NCI-H1105 treated with DMSO at 0.1 percent for 48 hours (cell line): ENCODE measurements at places on chromosomes 3 and 15.

- no peak for DNase-seq
Measured at GRCh38 chr15:83654379-83655236, 685 bp downstream of the ADAMTSL3 start.

DNA sequence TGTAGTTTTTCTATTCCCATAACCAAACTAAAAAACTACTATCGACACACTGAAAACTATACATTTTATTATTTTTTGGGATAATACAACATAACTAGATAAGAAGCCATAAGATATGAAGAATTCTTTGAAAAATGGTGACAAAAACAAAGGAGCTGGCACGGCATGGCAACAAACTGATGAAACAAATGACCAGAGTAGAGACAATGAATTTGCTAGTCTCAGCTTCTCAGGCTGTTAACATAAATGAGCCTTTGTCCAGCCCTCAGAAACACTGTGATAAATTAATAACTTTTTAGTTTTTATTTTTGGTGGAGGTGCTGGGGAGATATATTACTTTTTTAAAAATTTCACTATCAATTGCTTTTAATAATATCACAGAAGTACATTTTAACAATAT, 100.7 kb downstream of the SMARCC1 start:
- DNase-seq: no peak

- no peak for DNase-seq
Measured at GRCh38 chr3:38843898-38844297, 27.9 kb upstream of the SCN10A start.

GRCh38 chr15:84552896-84553295, 47.9 kb upstream of the ZSCAN2 start:
- DNase-seq: no peak

DNA sequence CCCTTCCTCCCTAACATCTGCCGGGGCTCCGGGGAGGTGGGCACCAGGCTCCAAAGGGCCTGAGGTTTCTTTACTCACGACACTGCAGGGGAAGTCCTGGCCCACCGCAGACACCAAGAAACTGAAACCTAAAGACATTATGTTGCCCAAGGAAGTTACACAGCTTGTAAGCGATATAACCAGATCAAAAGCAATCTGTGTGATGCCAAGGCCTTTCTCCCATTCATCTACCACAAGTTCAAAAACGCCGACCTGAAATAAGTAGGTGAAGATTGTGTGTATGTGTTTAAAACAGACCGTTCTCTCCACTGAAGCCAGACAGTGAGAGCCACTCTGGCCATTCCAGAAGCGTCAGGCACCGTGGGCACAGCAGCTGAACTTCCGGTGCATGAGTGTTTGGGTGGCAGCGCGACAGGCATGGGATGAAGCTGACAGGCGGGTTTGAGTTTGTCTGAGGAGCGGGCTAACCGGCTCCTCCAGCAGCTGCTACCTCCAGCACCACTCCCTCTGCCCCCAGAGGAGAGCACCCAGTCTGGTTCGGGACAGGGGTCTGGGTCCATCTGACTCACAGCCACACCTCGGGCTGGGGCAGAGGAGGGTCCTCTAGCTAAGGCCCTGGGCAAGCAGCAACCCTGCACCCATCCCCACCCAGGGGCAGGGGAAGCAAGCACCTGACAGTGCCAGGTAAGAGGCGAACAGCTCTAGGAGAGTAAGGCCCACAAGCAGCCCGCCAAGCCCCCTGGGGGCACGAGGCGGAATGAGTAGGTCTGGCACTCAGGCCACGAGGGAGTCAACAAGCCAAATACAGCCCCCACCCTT, 1.3 kb downstream of the TNK2 start:
- no peak for DNase-seq

- no peak for DNase-seq
Measured at GRCh38 chr15:64493641-64494040, 33.3 kb downstream of the ZNF609 start.

DNA sequence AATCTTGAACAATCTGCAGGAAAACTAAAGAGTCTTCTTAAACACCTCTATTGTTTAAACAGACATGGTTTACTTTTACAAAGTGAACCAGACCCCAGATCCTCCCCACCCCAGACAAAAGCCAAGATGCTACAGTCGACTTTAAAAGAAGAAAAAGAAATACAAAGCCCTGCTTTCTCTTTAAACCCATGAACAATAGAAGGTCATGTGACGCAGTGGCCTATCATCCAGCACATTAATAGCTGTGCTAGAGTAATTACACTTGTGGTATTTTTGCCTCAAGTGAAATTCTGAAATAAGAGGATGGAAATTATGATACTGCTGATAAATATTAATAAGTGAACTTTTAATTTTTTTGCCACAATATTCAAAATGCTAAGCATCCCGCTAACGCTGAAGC, 613.4 kb downstream of the FOXP1 start:
- no peak for DNase-seq

DNA sequence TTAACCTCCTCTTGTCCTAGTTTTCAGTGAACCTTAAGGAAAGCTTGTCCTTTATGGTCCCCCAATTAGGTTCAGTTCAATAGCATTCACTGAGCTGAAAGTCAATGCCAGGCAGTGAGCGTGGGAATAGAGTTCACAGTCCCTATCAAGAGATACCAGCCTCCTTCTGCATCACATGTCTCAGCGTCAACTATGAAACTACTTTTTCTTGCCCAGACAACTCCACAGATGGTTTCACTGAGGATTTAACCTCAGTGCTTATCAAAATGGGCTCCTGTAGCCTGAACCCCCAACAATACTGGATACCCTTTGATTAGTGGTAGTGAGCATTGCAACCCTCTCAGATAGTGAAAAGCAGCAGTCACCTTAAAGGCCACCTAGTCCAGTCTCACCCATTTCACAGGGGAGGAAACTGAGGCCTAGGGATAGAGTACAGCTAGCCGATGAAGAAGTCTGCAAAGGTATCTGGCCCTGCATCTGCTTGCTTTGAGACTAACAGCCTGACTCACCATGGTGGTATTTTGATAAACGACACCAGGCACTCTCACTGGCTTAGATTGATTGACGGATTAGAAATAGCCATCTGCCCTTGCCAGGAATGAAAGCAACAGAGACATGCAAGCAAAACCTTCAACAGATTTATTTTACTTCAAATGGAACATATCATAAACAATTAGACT, 1.6 kb upstream of the UBA3 start:
- no peak for DNase-seq

GRCh38 chr3:111695636-111696117, 100.5 kb upstream of the ZBED2 start:
- DNase-seq: no peak

- no peak for DNase-seq
Measured at GRCh38 chr3:25536521-25537391, 108.7 kb downstream of the RARB start.

DNA sequence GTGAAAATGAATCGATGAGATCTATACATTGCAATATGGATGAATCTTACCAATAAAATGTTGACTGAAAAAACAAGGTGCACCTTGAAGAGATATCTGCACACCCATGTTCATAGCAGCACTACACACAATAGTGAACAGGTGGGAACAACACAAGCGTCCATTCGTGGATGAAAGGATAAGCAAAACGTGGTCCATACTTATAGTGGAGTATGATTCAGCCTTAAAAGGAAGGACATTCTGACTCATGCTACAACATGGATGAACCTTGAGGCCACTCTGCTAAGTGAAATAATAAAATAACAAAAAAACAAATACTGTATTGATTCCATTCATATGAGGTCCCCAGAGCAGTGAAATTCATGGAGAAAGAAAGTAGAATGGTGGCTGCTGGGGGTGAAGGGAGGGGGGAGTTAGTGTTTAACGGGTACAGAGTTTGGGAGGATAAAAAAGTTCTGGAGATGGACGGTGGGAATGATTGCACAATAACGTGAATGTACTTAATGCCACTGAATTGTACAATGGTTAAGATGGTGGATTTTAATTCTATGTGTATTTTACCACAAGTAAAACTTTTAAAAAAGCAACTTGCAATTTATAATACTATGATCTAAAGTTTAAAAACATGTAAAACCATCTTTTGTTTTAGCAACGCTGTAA, 35.6 kb downstream of the IQSEC1 start:
- DNase-seq: no peak

- no peak for DNase-seq
Measured at GRCh38 chr3:138862924-138863775, 28.4 kb upstream of the PIK3CB start.

DNA sequence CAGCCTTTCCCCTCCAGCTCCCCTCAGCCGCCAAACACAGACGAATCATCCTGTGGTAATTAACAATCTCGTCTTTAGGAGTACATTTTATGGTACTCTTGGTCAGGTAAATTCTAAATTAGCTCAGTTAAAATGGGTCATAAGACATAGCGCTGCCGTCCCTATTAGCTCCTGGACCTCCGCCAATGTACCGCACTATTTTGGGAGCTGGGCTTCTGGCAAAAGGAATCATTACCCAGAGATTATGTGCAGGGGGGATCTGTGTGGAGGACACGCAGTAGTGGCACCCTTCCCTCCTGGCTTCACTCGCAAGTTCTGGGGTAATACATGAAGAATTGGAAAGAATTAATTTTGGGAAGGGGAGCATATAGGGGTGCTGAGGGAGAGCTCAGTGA, 68.6 kb upstream of the ONECUT1 start:
- DNase-seq: peak; percentile 65

DNA sequence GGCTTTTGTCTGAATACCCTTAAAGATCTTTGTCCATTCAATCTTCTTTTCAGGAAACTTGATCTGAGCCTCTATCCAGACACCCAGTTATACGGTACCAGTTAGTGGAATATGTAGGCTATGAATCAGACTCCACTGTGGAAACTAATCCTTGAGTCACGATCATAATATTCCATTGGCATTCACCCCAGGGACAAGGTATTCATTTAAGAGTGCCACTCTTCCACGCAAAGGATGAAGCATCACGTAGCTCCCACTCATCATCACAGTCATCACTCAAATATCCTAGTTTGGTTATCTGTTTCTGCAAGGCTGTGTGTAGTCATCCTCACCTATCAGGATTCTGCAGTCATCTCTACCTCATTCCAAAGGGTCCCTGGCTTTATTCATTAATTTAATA, 85.6 kb downstream of the NEDD4 start:
- no peak for DNase-seq

GRCh38 chr15:81146006-81146405, 11.9 kb downstream of the CFAP161 start:
- no peak for DNase-seq

DNA sequence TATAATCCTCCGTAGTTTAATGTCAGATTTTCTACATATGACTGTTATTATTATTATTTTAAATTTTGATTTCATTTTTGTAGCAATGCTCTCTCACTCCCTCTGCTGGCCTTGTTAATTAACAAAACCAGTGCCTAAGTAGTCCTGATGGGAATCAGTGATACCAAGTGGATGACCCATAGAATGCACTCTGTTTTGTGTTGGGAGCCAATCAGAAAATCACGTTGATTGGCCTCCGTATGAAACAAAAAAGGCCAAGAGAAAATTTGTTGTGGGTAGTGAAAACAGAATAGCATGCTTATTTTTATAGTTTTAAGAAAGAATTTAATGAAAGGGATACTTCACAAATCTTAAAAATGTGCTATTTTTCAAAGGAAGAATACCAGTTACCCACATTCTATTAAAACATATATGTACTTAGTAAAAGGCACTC, 34.4 kb upstream of the MEIS2 start:
- DNase-seq: peak; percentile 8

DNA sequence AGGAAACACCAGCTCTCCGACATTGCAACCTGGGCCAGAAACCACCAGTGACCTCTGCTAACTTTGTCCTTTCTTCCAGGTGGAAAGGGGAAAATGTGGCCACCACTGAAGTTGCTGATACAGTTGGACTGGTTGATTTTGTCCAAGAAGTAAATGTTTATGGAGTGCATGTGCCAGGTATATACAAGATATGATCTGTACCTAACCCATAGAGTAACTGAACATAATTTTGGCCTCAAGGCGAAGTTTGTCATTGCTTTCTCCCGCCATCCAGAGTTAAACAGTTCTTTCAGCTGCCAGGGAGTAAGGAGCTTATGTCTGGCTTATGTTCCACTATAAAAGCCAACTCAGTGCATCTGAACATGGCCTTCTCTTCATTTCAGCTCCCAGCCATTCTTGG, 36.7 kb downstream of the HDC start:
- no peak for DNase-seq

- DNase-seq: no peak
Measured at GRCh38 chr3:72485641-72486040, 362.6 kb downstream of the SHQ1 start.

- DNase-seq: no peak
Measured at GRCh38 chr3:114294940-114295480, 1.2 kb downstream of the TIGIT start.

- DNase-seq: no peak
Measured at GRCh38 chr15:98272625-98273024, 312.1 kb downstream of the ARRDC4 start.

DNA sequence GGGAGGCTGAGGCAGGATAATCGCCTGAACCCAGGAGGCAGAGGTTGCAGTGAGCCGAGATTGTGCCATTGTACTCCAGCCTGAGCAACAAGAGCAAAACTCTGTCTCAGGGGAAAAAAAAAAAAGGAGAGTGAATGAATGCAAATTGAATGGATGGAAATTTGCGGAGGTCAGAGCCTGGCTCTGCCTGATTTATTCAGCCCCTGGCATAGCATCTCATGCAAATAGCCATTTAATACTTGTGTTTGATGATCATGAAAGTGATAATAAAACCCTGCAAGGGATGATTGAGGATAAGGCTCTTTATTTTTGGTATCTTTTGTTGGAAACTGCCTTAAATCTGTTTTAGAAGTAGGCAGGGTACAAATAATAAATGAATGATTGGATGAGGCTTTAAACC, 133.0 kb upstream of the SEMA6D start:
- DNase-seq: no peak

GRCh38 chr3:149936812-149937230, 33.9 kb downstream of the PFN2 start:
- DNase-seq: peak; percentile 59

DNA sequence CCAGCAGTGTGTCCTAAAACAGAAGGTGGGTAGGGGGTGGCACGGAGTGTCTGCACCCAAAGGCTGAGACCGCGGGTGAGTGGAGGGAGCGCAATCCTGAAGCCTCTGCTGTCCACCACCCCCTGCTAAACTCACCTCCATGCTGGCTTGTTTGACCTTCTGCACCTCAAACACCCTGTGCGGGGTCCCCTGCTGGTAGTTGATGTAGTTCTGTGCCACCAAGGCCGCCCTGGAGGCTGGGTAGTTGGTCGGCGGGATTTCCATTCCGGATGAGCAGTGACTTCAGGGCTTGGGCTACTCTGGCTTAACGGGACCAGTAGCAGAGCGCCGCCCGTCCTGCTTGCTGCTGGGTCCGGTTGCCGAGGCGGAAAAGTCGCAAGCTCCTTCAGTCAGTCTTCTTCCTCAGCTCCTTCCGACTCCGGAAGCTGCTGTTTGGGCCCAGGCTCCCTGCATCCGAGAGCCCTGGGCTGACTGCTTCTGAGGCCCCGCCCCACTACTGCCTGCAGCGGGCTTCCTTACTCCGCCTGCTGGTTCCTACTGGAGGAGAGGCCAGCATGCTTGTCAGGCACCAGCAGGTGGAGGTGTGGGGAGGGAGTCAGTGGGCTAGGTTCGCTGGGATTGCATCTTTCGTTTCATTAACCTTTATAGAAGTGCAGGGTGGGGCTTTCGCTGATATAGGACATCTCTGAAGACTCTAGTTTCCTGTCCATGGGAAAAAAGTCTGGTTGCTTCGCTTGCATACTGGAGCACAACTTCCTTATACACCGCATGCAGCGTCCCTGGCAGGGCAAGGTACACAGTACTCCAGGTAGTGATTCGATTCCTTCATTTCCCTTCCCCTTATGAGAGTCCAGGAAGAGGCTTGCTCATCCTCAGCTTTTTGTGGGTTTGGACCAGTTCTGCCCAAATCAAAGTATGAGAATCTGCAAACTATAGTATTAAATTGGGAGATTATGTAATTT, at the start of gene LXN:
Gene LXN (minus strand): TSS at position 434 of the 962 bp plus-strand sequence. CDS start 170 bp downstream, at position 264.
- peak; percentile 56 for DNase-seq

- DNase-seq: no peak
Measured at GRCh38 chr3:107098864-107099263, 278.4 kb upstream of the CCDC54 start.
